ENCODE measurements at places on chromosomes 13 and 19.

- peak; percentile 45 for DNase-seq
Observed at GRCh38 chr19:6412447-6413091, 12.0 kb downstream of the KHSRP start.

DNA sequence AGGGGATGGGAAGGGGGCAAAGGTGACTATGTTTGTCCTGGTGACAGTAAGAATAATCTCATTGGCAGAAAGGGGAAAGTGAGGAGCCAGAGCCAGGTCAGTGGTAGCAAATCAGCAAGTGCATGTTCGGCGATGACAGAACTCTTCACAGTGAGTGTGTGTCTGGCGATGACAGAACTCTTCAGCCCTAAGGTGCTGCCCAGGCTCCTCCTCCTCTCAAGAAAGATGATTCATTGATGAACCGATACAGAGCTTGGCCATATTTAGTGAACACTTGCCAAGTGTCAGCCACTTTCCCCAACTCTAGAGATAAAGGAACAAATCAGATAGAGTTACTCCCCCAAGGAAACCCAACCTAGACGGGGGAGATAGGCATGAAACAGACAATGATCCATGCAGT lies 199.3 kb upstream of the UBL3 start:
- no peak for DNase-seq

DNA sequence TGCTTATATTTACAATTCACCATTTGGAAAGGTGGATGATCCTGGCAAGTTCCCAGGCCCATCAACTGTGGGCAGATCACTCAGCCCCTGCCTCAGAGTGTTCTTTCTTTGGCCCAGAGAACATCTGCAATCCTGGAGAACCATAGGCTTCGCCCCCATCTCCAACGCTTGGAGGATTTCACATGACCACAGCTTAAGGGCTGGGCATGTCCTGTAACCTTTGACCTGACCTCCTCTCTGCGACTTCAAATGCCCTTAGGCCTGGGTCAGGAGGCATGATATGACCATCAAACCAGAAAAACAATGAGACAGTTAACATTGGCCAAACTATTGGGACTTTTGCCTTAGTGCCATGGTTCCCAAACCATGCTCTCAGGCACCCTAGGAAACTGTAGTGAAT lies 7.2 kb upstream of the MBNL2 start:
- DNase-seq: no peak

DNA sequence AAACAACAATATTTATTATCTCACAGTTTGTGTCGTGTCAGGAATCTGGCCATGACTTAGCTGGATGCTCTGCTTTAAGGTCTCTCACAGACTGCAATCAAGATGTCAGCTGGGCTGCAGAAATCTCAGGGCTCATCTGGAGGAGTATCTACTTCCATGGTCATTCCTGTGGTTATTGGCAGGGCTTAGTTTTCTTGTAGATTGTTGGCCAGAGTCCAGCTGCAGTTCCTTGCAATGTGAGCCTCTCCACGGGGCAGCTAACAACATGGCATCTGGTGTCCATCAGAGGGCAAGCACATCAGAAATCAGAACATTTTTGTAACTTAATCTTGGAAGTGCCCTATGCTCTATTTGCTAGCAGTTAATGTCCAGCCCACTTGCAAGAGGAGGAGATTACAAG lies 45.7 kb upstream of the TDRD3 start:
- no peak for DNase-seq

GRCh38 chr13:59012731-59013130 lies 1151.0 kb downstream of the DIAPH3 start:
- DNase-seq: no peak

DNA sequence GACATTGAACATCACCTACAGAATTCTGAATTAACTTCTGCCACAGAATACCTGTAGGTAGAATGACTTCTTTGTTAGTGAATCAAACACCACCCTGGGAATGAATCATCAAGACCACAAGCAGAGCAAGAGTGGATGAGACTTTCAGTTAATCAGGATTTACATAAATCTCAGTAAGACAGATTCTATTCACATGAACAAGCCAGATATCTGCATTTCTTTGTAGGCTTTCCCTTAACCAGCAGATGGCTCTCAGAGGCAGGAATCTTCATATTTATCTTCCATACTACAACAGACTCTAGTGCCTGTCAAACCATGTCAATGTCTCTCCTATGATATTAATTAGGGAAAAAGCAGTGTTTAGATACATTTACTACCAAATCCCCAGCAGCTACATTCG lies 412.1 kb downstream of the KLF12 start:
- DNase-seq: no peak

DNA sequence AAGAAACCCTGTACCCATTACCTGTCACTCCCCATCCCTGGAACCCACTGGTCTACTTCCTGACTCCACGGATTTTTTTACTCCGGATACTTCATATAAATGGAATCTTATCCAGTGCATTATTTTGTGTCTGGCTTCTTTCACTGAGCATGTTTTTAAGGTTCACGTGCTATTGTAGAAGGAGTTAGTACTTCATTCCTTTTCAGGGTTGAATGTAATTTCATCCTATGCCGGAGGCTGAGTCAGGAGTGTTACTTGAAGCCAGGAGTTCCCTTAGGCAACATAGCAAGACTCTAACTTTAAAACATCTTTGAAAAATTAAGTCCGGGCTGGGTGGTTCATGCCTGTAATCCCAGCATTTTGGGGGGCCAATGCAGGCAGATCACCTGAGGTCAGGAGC lies 17.9 kb upstream of the ELAVL1 start:
- no peak for DNase-seq

GRCh38 chr13:102793611-102794355 lies 5.0 kb downstream of the POGLUT2 start:
- no peak for DNase-seq

- no peak for DNase-seq
Observed at GRCh38 chr19:571566-571974, 826 bp upstream of the BSG start.

- DNase-seq: no peak
Observed at GRCh38 chr13:112849500-112849899, 119.5 kb upstream of the MCF2L start.

- DNase-seq: no peak
Observed at GRCh38 chr13:97240788-97241734, 18.9 kb downstream of the MBNL2 start.

DNA sequence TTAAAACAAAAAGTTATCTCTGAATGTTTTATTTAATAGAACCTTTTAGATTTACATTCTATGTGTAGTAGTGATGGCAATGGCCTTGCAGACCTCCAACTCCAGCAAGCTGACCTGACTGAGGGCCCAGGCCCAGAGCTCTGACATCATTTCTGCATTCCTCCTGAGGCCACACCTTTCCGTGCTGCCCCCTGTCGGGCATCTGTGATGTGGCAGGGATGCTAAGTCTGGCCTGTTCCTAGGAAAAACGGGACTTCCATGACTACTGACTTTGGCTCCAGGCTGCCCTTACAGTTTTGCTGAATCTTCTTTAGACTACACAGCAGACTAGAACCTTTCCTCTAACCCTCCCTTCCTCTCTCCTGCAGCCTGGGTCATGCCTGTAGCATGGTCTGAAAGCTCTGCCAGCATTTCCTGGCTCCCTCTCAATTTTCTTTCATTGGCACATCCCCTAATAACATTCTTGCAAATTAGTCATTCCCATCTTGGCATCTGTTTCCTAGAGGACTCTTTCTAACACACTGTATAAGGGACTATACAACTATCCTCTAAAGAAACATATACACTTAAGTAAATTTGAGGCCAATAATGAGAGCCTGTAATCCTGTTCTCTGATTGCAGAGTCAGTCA lies 249.1 kb downstream of the GPC5 start:
- no peak for DNase-seq

GRCh38 chr19:37925212-37925611 lies 18.2 kb downstream of the SIPA1L3 start:
- DNase-seq: no peak

DNA sequence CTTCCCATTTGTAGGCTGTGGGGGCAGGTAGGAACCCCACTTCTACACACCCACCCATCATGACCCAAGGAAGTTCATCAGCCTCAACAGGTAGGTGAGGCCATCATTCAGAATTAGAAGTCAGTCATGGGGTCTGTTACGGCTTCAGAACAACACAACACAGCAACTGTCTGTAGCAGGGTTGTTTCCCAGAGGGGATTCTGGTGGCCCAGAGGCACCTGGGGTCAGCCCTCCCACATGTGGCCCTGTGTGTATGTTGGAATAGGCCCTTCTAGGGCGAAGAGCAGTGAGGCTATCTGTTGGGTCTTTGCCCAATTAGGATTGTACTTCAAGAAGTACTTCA lies 3.4 kb downstream of the IGFLR1 start:
- no peak for DNase-seq

- DNase-seq: no peak
Observed at GRCh38 chr13:71412231-71412630, 454.8 kb downstream of the DACH1 start.

GRCh38 chr19:18346091-18346490 lies 5.7 kb downstream of the PGPEP1 start:
- DNase-seq: no peak

GRCh38 chr13:77309254-77309653 lies 17.6 kb downstream of the MYCBP2 start:
- DNase-seq: no peak

DNA sequence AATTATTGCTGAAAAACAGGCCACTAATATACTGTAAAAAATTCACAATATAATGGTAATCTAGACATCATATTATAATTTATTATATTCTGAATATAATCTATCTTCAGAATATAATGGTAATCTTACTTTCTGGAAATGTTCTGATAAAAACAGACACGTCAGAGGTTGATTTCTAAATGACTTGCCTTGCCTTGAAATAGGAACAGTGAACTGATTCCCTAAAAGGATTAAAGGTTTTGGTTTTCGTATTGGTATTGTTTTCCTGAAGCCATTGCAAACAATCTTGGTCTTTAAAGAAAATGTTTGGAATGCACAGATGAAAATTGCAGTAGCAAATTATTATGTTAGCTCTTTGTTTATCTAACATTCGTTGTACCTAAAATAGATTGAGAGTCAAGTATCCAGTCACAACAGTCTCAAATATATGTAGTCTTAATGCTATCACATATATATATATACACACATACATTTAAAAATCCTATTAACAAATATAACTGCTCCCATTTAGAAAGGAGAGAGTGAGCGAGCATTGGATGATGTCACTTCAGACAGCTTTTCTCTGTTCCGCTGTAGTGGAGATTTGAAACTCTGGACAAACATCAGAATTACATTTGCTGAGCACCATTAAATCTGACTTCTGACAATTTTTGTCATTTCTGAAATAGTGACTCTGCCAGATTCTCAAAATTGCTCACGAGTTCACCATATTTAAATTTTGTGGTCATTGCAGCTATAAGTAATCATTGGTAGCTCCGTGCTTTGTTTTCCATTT lies 1.7 kb downstream of the ITM2B start:
- peak; percentile 47 for DNase-seq

GRCh38 chr13:100620792-100621191 lies 32.2 kb upstream of the GGACT start:
- no peak for DNase-seq
